NCI-H187 (cell line): ENCODE measurements at places on chromosomes 16 and 17.

- DNase-seq, result no peak
These were observed 469.5 kb upstream of the RBFOX1 start for GRCh38 chr16:6863135-6863534.

- DNase-seq, result no peak
These were observed 22.5 kb upstream of the SP6 start for GRCh38 chr17:47873200-47874090.

DNA sequence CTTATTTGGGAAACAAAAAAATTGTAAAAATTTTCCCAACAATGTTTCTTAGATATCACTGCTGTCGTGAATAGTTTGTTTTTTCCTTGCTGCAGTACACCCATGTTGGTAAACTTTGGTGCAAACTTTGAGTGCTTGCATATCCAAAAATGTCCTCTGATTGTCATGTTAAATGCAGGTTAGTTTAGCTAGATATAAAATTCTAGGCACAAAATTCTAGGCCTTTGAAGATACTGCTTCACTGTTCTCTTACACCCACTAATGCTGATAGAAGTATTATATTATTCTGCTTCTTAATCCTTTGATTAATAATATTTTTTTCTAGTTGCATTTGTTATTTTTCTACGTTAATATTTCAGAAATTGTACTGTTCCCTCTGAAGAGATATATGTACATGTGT lies 16.1 kb downstream of the TOM1L1 start:
- no peak for DNase-seq

GRCh38 chr16:59864981-59865666 lies 1131.0 kb upstream of the GOT2 start:
- no peak for DNase-seq

GRCh38 chr17:42399948-42400843 lies 12.0 kb upstream of the STAT3 start:
- no peak for DNase-seq

DNA sequence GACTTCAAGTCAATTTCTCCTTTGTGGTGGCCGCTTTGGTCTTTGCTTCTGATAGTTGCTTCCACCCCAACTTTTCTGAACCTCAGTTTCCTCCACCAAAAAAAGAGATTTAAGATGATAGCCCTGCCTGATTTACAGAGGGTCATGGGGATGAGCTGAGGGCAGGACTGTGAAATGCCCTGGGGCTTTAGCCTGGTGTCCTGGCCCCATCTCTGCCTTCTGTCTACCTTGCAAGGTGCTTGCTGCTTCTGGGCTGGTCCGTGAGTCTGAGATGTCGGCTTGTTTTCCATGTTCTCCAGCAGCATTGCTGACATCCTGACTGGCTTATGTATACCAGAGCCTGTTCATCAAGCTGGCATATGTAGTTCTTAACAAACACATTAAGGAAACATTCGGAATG lies 191.9 kb upstream of the MPHOSPH6 start:
- no peak for DNase-seq

- DNase-seq, result no peak
These were observed 785.6 kb upstream of the SOX9 start for GRCh38 chr17:71335212-71335611.
